Mesendoderm (in vitro differentiated cells): ENCODE measurements at places on chromosomes 16 and 17.

GRCh38 chr17:28725660-28726225, 290 bp downstream of the TLCD1 start:
- peak; percentile 93 for DNase-seq

DNA sequence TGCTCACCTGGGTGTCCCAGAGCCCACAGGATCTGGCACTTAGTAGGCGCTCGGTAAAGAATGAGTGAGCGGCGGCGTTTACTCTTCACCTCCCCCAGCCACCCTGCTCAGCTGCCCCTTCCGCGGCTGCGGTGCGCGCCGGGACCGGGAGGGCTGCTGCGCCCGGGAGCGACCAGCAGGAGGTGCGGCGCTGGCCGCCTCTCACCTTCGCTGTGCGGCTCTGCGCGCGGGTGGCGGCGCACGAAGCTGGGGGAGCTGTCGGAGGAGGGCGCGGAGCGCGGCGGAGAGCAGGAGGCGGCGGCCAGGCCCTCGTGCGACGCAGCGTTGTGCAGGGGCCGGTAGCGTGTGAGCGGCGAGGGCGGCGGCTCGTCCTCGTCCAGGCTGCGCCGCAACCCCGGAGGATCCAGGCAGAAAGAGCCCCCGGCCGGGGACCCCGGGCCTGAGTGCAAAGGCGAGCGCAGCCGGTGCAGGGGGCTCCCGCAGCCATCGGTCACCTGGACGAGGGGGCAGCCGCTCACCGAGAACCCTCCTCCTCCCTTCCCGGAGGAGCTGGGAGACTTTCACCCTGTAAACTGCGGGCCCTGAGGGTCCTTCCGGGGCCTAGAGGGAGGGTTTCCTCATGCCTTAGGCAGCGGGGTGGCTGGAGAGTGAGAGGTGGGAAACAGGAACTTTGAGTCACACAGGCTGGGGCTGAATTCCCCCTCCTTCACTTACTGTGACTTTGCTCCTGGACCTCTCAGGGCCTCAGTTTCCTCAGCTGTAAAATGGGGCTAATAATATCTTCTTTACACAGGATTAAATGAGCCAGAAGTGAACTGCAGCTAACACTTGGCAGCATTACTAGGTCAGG, 12.5 kb downstream of the SAMD14 start:
- peak; percentile 88 for DNase-seq

- DNase-seq, result peak; percentile 82
Observed at GRCh38 chr16:67279296-67280089, at the start of gene PLEKHG4. Gene PLEKHG4, plus strand, starts transcription at chr16:67279532. Its CDS starts 513 bp downstream, at chr16:67280045.

- DNase-seq, result no peak
Observed at GRCh38 chr17:13640551-13640950, 38.8 kb upstream of the HS3ST3A1 start.

- DNase-seq, result no peak
Observed at GRCh38 chr17:7576432-7576937, 3.0 kb upstream of the CD68 start.

DNA sequence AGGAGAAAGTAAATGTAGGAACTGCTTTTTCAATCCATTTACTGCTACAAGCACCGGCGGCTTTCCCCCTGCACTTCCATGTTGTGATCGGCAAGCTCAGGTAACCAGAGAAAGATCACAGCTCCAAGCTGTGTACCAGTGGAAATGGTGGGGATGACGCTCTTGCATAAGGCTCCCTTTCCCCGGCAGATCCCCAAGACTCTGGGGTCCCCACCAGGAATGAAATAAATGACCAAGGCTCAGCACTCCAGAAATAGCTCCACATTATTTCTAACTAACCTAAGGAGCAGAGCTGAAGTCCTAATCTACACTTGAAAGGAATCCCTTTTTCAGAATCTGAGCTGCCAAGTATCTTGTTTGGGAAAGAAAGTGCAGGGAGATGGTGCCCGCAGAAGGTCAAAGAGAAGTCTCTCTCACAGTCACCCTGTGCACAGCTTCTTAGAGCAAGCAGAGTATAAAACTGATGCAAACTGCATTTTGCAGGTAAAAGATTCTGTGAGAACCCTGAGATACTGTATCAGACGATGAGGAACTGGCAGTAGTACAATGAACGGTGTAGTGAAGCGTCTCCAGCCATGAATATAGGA, 11.1 kb downstream of the GRB2 start:
- peak; percentile 13 for DNase-seq

DNA sequence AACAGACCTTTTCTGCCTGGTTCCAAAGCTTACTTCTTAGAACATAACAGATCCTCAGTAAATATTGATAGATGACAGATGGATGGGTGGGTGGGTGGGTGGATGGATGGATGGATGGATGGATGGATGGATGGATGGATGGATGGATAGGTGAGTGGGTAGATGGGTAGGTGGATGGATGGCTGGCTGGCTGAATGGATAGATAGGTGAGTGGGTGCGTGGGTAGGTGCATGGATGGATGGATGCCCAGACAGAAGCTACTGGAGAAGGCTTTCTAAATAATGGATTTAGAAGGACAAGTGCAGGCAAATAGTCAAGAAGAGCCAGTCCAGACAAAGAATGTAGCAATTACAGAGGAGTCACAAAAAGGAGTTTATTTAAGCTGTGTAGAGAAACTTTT, 19.6 kb downstream of the SCNN1G start:
- no peak for DNase-seq

- DNase-seq, result peak; percentile 72
Observed at GRCh38 chr17:79192503-79193351, 118.1 kb downstream of the ENGASE start.

DNA sequence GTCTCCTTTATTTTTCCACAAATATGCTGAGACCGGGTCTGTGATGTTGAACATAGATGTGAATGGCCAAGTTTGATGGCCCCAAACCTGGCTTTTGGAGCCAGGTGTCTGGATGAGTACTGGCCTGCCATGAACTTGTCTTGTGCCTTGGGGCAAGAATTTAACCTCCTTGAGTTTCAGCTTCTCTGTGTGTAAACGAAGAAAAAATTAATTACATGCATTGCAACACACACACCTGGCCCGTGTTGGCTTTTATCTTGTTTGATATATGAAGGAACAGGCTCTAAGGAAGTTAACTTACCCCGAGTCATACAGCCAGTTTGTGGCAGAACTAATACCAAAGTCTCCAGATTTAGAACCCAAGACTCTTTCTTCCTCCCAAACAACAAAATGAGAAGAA, 13.1 kb downstream of the FBXO39 start:
- no peak for DNase-seq

DNA sequence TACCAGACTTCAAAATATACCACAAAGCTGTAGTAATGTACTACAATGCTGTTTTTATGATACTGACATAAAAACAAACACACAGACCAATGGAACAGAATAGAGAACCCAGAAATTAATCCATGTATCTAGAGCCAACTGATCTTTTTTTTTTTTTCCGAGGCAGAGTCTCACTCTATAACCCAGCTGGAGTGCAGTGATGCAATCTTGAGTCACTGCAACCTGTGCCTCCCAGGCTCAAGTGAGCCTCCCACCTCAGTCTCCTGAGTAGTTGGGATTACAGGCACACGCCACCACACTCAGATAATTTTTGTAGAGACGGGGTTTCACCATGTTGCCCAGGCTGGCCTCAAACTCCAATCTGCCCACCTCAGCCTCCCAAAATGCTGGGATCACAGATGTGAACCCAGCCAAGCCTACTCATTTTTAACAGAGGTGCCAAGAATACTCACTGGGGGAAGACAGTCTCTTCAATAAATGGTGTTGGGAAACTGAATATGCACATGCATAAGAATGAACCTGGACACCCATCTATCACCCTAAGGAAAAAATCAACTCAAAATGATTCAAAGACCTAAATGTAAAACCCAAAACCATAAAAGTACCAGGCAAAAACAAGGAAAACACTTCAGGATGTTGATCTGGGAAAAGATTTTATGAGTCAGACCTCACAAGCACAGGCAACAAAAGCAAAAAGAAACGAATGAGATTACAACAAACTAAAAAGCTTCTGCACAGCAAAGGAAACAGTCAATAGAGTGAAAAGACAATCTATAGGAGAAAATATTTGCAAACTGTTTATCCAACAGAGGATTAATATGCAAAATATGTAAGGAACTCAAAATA, 63.1 kb downstream of the STX8 start:
- peak; percentile 72 for DNase-seq

GRCh38 chr16:3321816-3322215, 16.5 kb downstream of the ZNF75A start:
- DNase-seq, result no peak

- DNase-seq, result no peak
Observed at GRCh38 chr17:38354466-38354865, 2.8 kb downstream of the SOCS7 start.

GRCh38 chr17:77729587-77729986, 228.9 kb upstream of the TNRC6C start:
- no peak for DNase-seq

DNA sequence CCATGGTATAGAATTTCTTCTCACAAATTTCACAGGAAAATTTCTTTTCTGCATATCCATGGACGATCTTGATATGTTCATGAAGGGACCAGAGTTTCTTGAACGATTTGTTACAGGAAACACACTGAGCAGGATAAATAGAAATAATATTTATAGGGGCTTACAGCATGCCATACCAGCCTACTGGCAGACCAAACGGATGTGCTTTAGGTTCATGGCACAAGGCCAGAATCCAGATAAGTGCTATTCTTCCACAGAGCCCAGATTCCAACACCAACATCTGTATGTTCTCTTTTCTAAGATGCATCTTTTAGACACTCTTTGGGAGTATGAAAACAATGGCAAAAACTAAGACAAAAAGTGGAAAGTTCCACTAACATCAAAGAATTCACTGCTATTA, 49.3 kb downstream of the ZNF652 start:
- no peak for DNase-seq

- peak; percentile 27 for DNase-seq
Observed at GRCh38 chr16:80389338-80389737, 151.5 kb upstream of the DYNLRB2 start.

DNA sequence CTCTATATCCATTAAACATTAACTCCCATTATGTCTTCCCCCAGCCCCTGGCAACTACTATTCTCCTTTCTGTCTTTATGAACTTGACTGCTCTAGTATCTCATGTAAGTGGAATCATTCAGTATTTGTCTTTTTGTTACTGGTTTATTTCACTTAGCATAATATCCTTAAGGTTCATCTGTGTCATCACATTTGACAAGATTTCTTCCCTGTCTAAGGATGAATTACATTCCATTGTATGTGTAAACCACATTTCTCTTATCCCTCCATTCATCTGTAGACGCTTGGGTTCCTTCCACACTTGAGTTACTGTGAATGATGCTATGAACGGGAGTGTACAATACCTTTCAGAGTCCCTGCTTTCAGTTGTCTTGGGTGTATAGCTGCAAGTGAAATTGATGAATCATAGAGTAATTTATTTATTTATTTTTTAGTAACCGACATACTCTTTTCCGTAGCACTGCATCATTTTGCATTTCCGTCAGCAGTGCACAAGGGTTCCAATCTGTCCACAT, 399.7 kb upstream of the RBFOX1 start:
- no peak for DNase-seq

DNA sequence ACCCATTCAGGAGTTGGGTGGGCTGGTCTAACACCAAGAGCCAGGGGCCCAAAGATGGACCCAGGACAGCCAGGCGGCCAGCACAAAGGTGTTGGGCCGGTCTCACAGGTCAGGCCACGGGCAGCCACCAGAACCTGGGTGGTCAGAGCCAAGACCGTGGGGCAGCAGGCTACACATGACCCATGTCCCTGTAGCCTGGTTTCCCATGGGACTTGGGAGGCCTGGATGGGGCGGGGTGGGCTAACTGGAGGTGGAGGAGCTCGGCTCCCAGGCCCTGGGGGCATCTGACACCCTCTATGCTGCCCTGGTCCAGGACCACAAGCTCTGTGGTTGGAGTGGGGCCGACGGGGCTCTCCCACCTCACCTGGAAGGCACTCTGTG, 17.2 kb downstream of the CTU2 start:
- no peak for DNase-seq

GRCh38 chr17:19753051-19753509, 5.0 kb upstream of the ALDH3A1 start:
- DNase-seq, result peak; percentile 61

DNA sequence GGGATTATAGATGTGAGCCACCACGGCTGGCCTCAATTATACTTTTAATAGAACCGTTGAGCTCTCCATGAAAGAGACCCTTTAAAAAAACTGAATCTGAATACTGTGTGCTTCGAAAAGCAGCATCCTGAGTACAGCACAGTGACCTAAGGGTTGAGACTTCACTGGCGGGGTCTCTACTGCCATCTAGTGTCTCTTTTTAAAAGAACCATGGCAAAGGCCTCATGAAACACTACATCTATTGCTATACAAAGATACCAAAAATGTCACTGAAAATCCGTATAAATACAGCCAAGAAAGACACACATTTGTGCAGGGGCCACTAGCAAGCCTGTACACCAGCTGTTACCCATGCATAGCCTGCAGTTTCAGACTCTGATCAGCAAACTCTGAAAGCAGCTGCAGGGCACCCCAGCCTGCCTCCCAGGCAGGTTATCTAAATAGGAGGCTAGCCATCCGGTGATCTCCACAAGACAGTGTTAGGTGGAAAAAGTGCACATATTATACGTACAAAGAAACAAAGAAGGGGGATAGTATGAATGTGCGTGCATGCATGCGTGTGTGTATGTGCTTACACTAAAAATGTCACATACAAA, 35.3 kb downstream of the NPLOC4 start:
- peak; percentile 68 for DNase-seq

DNA sequence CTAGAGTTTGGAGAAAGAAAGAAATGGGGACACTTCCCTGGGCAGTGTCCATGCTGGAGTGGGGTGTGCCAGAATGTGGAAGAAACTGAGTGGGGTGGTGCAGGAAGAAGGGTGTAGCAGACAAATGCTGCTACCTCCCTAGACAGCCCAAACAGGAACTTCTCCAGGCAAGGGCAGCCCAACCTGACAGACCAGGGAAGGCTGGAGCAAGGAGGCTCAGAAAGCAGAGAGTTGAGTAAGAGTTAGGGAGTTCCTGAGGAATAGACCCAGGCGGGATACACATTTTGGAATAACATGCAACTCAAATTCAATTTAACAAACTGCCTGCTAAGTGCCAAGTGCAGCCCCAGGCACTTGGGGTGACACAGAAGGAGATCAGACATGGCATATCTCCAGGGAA, 1.0 kb upstream of the MYO18A start:
- no peak for DNase-seq

GRCh38 chr17:17924131-17924856, 47.9 kb downstream of the TOM1L2 start:
- no peak for DNase-seq

DNA sequence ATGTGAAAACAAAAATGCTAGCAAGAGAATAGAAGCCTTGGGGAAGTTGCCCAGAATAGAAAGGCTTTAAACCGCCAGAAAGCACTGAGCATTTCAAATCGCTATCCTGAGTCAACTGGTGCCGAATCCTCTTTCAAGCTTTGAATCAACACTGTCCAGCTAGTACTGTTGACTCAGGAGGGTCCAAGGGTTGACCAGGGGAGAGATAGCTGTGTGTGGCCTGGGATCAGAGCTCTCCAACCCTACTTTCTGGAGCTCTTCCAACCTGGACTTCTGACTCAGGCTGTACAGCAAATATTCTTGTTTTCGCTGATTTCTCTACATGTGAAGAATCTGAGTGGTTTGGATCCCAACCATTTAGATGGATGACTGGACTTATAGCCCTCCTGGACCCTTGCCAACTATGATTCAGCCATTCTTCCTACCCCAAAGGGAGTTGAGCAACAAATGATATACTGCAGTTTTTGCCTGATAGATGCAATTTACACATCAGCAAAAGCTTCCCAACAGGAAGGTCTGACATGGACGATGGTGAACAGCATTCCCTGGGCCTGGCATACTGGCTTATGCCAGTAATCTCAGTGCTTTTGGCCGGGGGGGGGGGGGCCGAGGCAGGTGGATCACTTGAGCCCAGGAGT, 154.0 kb upstream of the SDK2 start:
- no peak for DNase-seq
